ENCODE measurements at places on chromosomes 13 and 19.

- H3K27ac ChIP-seq = no peak overlapping the region
- peaks cover 88% of the 10 kb centered on the region for H3K27me3 ChIP-seq
- DNase-seq = no peak
Observed at GRCh38 chr13:111664696-111665095, 344.3 kb downstream of the TEX29 start.

DNA sequence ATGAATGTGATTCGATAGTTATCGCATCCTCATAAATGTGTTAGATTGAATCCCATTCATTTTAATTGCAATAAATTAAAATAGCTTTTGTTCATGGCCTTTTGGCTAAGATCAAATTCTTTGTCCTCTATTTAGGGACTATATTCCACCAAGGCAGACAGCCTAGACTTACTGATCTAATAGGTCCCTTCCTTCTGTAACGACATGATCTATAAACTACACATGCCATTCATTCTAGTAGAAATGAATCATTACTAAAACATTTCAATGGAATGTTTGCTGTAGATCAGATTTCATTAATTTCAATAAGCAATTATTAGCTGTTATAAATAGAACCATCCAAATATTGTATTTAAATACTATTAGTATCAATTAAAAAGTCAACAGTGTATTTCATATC is 526.6 kb upstream of the KLHL1 start:
- H3K27me3 ChIP-seq = no peaks in the 10 kb centered on the region
- H3K27ac ChIP-seq = no peak overlapping the region
- no peak for DNase-seq
- no peak overlapping the region for H3K4me3 ChIP-seq
- H3K36me3 ChIP-seq = no peaks in the 10 kb centered on the region

- DNase-seq = no peak
- H3K4me1 ChIP-seq = peaks cover 11% of the 10 kb centered on the region
- H3K4me3 ChIP-seq = no peak overlapping the region
- H3K27ac ChIP-seq = no peak overlapping the region
Observed at GRCh38 chr19:35026418-35026817, 3.9 kb upstream of the SCN1B start.

GRCh38 chr19:1057176-1057855 is 9.7 kb upstream of the ARHGAP45 start:
- H3K4me1 ChIP-seq = no peaks in the 10 kb centered on the region
- no peaks in the 10 kb centered on the region for H3K36me3 ChIP-seq
- H3K27me3 ChIP-seq = no peaks in the 10 kb centered on the region
- no peak overlapping the region for H3K4me3 ChIP-seq
- no peak overlapping the region for H3K27ac ChIP-seq

- no peaks in the 10 kb centered on the region for H3K36me3 ChIP-seq
- no peaks in the 10 kb centered on the region for H3K27me3 ChIP-seq
- H3K27ac ChIP-seq = no peak overlapping the region
- no peak for DNase-seq
- no peaks in the 10 kb centered on the region for H3K4me1 ChIP-seq
- no peak overlapping the region for H3K4me3 ChIP-seq
Observed at GRCh38 chr13:61696676-61697075, 281.0 kb upstream of the PCDH20 start.

GRCh38 chr19:14477418-14478112 is 2.4 kb upstream of the PTGER1 start:
- H3K27ac ChIP-seq = peak overlapping the region; percentile 53
- DNase-seq = no peak
- H3K4me3 ChIP-seq = no peak overlapping the region
- H3K36me3 ChIP-seq = peaks cover 37% of the 10 kb centered on the region

- no peaks in the 10 kb centered on the region for H3K36me3 ChIP-seq
- no peak for DNase-seq
- H3K27me3 ChIP-seq = no peaks in the 10 kb centered on the region
- no peak overlapping the region for H3K27ac ChIP-seq
- no peak overlapping the region for H3K4me3 ChIP-seq
- no peaks in the 10 kb centered on the region for H3K4me1 ChIP-seq
Observed at GRCh38 chr13:23725922-23726321, 155.7 kb downstream of the TNFRSF19 start.
